ENCODE measurements at places on chromosomes 3 and 15.

DNA sequence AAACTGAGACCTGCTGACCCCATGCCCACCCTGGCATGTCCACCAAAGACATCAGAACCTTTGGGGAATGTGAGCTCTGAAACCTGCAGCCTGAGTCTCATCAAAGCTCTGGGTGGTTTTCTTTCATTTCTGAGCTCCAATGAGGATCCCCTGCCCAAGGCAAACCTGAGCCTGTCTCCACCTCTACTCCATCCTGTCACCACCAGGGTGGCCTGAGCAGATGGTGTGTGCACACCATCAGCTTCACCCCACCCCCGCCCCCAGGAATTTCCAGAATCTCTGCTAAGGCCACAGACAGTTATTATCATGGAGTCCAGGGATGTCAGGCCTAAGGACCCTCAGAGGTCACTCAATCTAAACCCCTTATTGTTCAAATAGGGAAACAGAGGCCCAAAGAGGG is 1.3 kb downstream of the XIRP1 start:
- no peak for DNase-seq

GRCh38 chr3:106305882-106306435 is 437.1 kb upstream of the CBLB start:
- no peak for DNase-seq

GRCh38 chr15:38085114-38085513 is 150.7 kb downstream of the TMCO5A start:
- no peak for DNase-seq

- DNase-seq: no peak
Observed at GRCh38 chr15:78625606-78626280, 4.9 kb upstream of the CHRNA3 start.

- DNase-seq: no peak
Observed at GRCh38 chr3:33900809-33901505, 102.5 kb downstream of the PDCD6IP start.
